T-helper 1 cell (primary cell): ENCODE measurements at places on chromosomes 1 and 21.

DNA sequence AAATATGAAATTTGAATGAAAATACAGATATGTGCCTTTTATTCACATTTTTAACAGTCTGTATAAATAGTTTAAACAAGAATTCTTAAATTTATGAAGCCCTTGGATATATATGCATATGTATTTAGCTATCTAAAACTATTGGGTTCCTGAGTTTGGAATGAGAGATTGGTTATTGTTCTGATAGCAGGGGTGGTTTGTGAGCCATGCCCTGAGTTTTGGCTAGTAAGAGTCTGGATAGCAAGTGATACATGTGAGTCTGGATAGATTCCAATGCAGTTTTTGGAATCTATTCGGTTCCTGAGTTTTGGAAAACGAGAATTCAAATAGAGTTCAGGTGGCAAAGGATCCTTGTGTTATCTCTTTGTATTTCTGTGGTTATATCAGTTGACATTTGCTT, 2.8 kb downstream of the MAN1A2 start:
- DNase-seq: no peak

- no peak for DNase-seq
These were observed 35.1 kb upstream of the GUCA2B start for GRCh38 chr1:42118125-42118524.

GRCh38 chr1:243926803-243927245, 76.8 kb upstream of the AKT3 start:
- DNase-seq: no peak

- no peak for DNase-seq
These were observed 47.6 kb downstream of the TGFB2 start for GRCh38 chr1:218392780-218393179.

GRCh38 chr1:38222891-38223290, 176.3 kb upstream of the POU3F1 start:
- no peak for DNase-seq

DNA sequence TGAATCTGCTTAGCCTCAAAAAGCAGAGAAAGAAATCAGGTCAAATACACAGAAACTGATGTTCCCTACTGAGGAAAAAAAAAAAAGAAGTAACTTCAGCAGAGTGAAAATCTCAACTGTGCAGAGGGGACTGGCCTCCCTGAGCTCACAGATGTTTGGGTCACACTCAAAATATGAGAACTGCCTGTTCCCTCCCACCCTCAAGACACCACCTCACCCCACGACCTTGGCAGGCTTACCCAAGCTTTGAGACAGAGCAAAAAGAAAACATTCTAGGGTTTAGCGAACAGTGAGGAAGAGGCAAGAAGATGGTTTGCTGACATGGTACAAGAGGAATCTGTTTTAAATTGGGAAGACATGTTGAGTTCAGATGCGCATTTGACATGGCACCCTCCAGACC, 48.8 kb downstream of the NID1 start:
- no peak for DNase-seq

DNA sequence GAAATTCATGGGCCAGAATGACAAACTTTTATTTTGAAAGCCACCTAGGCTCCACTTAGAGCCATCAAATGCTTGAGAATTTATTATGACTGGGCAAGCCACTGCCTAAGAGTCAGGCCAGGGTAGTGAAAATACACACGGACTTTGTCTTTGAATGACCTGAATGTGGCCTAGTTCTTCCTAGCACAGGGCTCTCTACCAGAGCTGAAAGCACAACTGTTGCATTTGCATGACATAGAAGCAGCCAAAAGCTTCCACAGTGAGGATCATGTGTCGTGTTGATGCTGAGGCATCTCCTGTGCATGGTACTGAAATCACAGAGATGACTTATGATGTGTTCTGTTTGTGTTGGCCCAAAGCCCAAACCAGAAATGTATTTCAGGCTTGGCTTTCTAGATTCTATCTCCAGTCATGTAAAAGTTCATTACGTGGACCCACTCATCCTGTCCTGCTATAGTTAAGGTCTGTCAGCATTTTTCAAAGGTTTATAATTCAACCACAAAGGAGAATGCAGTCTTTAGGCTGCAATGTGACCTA, 164.0 kb upstream of the UBE2U start:
- no peak for DNase-seq

GRCh38 chr1:218585511-218586184, 240.5 kb downstream of the TGFB2 start:
- DNase-seq: no peak

GRCh38 chr21:44517175-44517899, 22.7 kb downstream of the KRTAP10-1 start:
- no peak for DNase-seq

- DNase-seq: no peak
These were observed 2.7 kb upstream of the ARTN start for GRCh38 chr1:43930949-43931275.

DNA sequence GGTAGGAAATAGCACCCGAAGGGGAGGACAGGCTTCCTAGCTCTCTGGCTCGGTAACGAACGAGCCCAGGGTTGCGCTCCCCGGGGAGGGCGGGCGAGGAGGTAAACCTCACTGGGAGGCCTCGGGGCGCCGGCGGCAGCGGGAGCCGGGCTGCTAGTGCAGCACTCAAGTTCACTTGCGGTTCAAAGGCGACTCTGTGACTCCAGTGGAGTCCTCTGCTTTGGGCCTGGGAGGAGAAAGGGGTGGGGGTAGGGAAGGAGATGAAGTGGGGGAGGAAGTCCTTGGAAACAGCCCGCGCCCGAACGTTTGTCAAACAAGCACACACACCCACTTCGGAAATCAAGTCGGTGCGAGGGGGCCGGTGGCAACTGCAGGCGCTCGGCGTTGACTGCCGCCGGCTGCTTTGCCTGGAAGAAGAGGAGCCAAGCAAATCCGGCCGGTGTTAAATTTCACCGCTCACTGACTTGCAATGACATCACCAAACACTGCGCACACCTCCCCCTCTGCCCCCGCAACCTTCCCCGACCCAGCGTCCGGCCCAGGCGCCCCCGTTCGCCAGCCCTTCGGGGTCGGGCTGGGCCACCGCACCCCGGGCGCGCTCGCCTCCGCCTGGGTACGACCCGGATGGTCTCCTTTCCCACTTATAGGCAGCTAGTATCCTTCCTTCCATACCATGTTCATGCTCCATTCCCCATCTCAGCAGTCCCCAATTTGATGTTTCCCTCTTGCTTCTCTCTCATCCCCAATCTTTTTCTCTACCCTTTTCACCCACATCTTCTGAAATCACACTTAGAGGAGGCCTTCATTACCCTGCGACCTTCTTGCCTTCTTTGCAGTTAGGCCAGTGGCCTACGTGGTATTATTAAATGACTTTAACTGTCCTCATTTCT, at the start of gene COL24A1:
COL24A1 (minus strand) TSS at position 207 of the 890 bp plus-strand sequence. CDS start 376 bp downstream, outside the sequence.
- DNase-seq: no peak

GRCh38 chr1:3618881-3619671, 5.7 kb upstream of the TPRG1L start:
- DNase-seq: peak; percentile 54

- DNase-seq: no peak
These were observed 672 bp downstream of the BCL2L15 start for GRCh38 chr1:113886417-113887401.

- no peak for DNase-seq
These were observed 2.5 kb downstream of the LORICRIN start for GRCh38 chr1:153262070-153262366.

DNA sequence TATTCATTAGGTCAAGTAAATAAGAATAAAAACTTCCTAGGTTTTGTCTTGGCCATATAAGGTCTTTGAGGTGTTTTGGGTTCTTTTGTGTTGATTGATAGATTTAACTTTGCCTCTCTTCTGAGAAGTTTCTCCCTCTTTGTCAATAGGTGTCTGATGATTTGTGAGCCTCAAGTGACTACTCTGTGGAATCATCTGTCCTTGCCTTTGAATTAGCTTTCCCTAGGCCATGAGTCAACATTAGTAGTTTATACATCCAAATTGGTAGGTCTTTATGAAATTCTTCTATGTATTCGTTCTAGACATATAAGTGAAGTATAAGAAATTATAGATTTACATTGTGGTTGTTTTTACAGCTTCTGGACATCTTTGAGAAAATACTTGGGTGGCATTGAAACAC, 864.4 kb downstream of the USP25 start:
- no peak for DNase-seq

DNA sequence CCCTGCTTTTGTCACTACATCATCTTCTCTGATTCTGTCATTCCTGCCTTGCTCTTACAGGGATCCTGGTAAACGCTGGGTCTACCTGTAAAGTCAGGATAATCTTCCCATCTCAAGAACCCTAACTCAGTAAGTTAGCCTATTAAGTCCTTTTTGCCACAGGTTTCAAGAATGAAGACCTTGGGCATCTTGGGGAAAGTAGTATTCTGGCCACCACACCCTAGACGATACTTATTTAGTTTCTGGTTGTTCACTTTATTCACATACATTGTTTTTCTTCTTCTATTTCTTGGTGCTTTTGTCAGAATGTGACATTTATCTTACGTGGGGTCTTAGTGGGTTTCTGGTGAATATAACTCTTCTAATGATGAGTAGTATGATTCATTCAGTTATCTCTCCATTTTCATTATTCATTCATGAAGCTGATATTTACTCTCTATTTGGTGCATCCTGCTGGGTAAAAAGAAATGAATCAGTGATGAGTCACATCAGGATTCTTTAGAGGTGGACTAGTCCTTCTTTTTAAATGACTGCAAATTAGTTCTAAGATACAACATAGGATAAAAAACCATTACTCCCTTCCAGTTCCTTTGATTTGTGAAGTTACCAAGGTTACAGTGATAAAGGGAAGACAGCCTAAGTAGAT, 514.4 kb upstream of the B3GALT2 start:
- DNase-seq: peak; percentile 70

GRCh38 chr1:80369780-80370179, 1363.2 kb upstream of the ADGRL4 start:
- DNase-seq: no peak

DNA sequence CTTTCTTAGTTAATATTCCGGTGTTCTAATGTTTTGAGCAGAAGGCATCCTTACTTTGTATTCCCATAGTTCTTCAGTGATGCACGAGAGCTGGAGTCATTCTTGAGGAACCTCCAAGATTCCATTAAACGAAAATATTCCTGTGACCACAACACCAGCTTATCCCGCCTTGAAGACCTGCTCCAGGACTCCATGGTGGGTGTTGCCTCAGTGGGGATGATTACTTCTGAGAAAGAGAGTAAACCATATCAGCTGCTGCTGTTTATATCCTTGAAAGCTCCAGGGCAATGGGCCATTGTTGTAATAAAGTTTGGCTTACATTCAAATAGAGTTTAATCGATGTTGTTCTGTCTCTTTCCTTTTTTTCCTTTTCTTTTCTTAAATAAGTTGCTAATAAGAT, 93.1 kb downstream of the MACF1 start:
- no peak for DNase-seq

GRCh38 chr1:30191154-30191702, 532.2 kb downstream of the MATN1 start:
- peak; percentile 35 for DNase-seq

- DNase-seq: no peak
These were observed 10.1 kb upstream of the PADI1 start for GRCh38 chr1:17194615-17195528.

DNA sequence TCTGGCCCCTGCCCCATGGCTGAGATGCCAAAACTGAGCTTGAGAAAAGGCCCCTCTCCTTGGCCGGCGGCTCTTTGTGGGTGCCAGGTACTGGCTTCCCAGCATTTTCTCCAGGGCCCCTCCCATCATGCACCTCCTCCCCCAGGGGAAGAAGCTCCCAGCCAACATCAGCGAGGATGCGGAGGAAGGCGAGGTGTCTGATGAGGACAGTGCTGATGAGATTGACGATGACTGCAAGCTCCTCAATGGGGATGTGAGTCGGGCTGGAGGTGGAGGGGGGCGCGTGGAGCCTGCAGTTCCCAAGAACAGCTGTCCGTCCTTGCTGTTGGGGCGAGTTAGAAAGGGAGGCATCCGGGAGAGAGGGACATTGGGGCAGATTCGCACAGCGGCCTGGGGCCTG, 13.5 kb downstream of the PLCH2 start:
- DNase-seq: no peak

GRCh38 chr1:18739408-18739807, 108.8 kb downstream of the PAX7 start:
- DNase-seq: no peak

DNA sequence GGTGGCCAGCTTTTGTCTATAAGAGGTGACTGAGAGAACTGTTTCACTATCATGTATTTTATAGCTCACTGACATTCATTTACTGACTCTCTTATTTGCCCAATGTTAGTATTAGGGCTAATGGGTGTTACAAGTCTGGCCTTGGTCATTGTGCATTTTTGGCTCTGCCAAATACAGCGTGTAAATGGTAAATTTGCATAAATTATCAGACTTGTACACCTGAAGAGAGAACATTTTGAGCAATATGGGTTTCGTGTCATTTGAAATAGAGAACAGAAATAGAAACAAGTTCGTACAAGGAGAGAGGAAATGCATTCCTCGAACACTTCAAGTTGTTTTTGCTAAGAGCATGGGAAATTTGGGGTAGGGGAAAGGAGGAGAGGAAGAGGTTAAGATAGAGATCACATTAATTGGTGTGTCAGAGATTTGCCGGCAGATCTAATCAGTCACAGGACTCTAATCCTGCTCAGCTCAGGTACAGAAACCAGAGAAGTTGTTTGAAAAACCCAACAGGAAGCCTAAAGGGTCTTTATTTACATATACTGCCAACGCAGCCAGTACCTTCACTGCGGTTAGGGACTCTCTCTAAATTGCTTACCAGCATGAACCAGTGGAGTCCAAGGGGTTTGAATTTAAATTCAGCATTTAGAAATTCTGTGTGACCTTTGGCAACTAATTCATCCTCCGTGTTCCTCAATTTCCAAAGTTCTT, 261.5 kb downstream of the GPATCH2 start:
- no peak for DNase-seq

DNA sequence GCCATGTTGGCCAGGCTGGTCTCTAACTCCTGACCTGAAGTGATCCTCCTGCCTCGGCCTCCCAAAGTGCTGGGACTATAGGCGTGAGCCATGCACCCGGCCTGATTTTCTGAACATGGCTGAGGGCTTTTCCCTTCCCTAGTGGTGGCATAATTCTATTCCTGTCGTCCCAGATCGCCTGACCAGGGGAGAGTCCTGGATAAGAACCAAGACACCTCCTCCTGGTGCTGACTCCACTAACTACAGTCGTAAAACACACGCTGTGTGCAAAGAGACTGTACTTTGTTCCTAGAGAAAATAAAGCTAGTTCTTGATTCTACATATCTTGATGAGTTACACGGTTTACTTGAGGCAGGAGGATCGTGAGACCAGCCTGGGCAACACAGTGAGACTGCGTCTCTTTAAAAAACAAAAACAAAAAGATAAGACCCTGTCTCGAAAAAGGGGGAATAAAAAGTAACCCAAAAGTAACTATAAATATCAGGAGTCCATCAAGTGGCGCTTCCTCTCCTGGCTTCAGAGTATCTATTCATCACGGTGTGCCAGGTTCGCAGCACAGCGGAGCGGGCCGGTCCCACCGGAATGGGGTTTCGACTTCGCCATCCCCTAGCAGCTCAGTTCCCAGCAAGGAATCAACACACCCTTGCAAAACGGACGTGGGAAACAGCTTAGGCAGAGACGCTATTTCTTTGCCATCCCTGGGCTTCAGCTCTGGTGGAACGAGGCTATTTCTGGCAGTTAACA, 973 bp downstream of the SDF4 start:
- DNase-seq: no peak
